ENCODE measurements at places on chromosomes 7 and 10.

GRCh38 chr7:55252386-55252785 lies 112.8 kb upstream of the LANCL2 start:
- DNase-seq, result no peak

- no peak for DNase-seq
Measured at GRCh38 chr10:62046522-62047227, 145.2 kb downstream of the ARID5B start.

DNA sequence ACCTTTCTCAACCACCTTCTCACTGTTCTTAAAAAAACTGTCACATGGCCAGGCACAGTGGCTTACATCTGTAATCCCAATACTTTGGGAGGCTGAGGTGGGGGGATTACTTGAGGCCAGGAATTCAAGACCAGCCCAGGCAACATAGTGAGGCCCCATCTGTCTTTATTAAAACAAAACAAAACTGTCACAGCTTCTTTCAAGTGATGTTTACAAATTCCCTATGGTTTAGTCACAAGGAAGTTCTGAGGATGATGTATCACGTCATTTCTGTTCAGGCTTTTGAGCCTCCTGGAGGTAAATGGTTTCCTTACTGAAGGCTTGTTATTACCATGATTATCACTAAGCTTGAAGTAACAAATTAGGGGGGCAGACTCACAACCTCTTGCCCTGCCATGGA lies 186.2 kb downstream of the CFTR start:
- DNase-seq, result no peak

- DNase-seq, result no peak
Measured at GRCh38 chr7:2528481-2529095, 9.0 kb downstream of the LFNG start.

Measured in tongue (tissue), 3 donors.